ENCODE measurements at places on chromosomes 11 and 22.

DNA sequence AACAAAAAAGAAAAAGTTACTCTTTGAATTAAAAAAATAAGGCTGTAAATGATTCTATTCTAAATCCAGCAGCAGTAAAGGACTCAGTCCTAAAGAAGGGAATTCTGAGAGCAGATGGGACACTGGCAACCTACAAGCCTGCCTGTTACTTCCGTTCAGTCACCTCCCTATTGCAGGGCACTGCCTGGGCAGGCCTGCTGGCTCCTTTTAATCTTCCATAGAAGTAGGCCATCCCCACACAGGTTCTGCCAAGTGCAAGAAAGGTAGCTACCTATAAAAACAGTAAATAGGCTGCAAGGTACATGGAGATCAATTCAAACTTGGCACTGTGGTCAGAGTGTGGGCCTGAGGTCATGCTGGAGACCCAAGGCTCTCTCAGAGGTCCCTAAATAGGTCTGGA is 136.4 kb downstream of the TRIM44 start:
- no peak for DNase-seq

DNA sequence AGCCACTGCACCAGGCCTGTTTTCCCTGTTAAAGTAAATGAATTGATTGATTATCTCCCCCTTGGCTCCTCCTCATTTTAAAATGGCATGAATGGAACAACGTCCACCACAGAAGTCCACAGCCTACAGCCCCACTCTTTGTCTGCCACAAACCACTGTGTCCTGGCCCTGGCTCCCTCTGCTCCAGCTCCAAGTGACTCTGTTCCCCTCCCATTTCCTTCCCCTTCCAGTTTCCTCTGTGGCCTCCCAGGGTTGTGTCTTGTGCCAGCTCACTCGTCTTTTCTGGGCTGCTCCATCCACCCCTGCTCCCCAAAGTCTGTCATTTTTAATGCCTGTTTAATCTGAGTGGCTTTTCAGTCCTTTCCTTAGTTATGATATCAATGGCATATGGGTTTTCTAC is 52.4 kb upstream of the CD5 start:
- DNase-seq, result no peak

DNA sequence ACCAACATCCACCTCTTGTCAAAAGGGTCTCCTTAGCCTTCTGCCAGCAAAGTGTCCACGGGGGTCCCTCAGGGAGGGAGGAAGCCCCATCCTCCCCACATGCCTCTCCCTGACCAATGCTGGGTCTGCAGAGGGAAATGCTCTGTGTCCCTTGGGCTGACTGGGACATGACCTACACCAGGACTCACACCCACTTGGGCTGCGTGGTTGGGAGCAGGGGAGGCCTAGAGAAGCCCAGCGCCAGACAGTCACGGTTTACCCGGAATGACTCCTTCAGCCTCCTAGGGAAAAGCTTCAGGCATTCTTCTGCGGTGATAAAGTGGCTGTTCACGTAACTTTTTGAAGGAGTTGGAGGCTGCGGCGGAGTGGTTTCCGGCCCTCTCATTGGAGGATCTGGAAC is 180.3 kb downstream of the EFCAB6 start:
- no peak for DNase-seq

DNA sequence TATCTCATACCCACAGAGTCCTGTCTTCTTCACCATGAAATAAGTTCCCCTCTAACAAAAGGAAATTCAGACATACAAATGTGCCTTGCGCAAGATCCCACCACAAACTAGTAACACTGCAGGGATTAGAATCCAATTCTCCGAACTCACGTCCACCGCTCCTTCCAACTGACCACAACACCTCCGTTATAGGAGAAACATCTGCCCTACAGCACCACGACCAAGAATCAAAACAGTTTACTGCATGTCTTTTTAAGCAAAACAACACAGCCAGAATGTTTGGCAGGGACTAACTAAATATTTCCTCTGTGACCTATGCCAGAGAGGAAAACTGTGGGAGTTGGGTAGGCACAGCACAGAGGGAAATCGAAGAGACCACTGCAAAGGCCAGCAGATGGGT is 72.7 kb upstream of the AKIP1 start:
- DNase-seq, result no peak

DNA sequence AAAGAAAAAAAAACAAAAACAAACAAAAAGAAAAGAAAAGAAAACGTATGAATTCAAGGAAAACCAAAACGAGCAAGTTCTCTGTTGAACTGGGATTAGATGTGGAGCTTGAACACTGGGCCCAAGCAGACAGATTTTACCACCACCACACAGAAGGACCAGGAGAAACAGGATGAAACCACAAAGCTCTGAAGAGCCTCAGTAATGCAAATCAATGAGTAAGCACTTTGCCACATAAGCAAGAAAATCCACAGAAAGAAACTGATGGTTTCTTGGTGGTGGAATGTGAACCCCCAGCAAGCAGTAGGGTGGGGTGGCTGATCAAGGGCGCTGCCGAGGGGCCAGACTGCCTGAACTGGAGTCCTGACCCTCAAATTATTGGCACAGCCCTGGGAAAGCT is 50.9 kb upstream of the NFRKB start:
- DNase-seq, result no peak

- DNase-seq, result no peak
Measured at GRCh38 chr11:34583818-34584217, 37.1 kb upstream of the EHF start.

DNA sequence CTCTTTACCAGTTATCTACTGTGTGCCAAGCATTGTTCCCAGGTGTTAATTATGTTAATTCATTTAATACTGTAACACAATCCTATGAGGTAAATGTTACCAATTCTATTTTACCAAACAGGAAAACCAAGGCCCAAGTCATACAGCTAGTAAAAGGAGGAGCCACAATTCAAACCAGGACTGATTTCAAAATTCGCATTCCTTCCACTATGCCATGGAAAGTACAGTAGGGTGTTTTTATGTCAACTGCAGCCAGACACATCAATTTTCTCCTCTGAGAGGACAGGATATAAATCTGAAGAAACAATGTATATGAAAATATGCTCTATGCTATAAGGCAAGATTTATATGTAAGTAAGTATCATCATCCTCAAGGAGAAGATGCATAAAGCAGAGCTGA is 104.3 kb downstream of the RPL27A start:
- no peak for DNase-seq

GRCh38 chr22:44224166-44224565 is 43.4 kb downstream of the PARVG start:
- DNase-seq, result no peak
